ENCODE measurements at places on chromosomes 1 and 21.

- no peaks in the 10 kb centered on the region for H3K27me3 ChIP-seq
- no peaks in the 10 kb centered on the region for H3K36me3 ChIP-seq
- H3K27ac ChIP-seq = no peak overlapping the region
- DNase-seq = no peak
- no peaks in the 10 kb centered on the region for H3K4me1 ChIP-seq
These were observed 141.8 kb upstream of the ZRANB2 start for GRCh38 chr1:71222668-71223067.

DNA sequence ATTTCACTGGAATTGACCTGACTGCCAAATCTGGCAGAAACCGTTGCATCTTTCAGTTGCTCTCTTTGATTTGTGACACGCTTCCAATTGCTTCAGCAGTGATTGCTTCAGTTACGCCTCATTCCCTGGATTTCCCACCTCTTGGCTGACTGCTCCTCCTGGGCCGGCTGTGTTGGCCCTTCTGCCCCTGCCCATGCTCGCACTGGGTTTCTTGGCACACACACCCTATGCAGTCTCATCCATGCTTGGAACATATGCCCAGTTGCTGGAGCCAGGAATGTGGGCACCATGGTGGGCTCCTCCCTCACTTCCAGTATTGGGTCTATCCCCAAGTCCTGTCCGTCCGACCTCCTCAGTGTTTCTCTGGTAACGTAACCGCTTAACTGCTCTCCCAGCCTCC, 2.2 kb upstream of the ZBTB21 start:
- no peaks in the 10 kb centered on the region for H3K27me3 ChIP-seq
- H3K4me1 ChIP-seq = peaks cover 5% of the 10 kb centered on the region
- H3K36me3 ChIP-seq = no peaks in the 10 kb centered on the region
- H3K27ac ChIP-seq = no peak overlapping the region
- no peak overlapping the region for H3K4me3 ChIP-seq
- no peak for DNase-seq

DNA sequence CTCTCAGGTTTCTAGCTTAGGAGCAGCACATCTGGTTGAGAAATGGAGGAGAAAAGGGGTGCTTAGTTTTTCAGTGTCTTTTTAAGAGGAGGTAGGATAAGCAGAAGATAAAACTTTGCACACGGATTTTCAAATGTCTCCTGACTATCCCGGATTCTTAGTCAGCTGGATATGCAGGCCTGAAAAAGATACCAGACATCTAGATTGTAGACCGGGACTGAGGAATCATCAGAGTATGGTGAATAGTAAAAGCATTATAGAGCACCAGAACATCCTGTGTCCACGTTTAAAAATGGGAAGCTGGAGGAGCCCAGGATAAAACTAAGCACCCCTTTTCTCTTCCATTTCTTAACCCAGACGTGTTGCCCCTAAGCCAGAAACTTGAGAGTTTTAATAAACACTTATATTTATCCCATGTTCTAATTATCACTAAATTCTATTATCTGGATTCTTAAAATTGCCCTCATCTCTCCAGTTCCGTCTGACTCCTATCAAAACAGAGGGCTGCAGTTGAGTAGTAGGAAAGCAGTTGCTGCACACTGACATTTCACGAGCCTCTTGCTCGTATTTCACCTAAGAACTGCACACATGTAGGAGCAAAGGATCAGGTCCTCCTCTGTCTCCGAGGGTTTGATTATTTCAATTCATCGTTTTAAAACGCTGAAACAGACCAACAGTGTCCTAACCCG, 609 bp downstream of the PIGK start:
- H3K27me3 ChIP-seq = no peaks in the 10 kb centered on the region
- H3K36me3 ChIP-seq = no peaks in the 10 kb centered on the region
- H3K4me3 ChIP-seq = peak overlapping the region; percentile 99
- DNase-seq = no peak
- H3K27ac ChIP-seq = peak overlapping the region; percentile 89
- peaks cover 13% of the 10 kb centered on the region for H3K4me1 ChIP-seq

GRCh38 chr1:169941982-169942830, 48.5 kb upstream of the SCYL3 start:
- no peaks in the 10 kb centered on the region for H3K4me1 ChIP-seq
- no peaks in the 10 kb centered on the region for H3K36me3 ChIP-seq
- no peak for DNase-seq
- H3K4me3 ChIP-seq = no peak overlapping the region

GRCh38 chr1:39690794-39691382, 345 bp downstream of the HPCAL4 start:
- H3K36me3 ChIP-seq = no peaks in the 10 kb centered on the region
- H3K4me3 ChIP-seq = peak overlapping the region; percentile 89
- H3K4me1 ChIP-seq = peaks cover 21% of the 10 kb centered on the region

DNA sequence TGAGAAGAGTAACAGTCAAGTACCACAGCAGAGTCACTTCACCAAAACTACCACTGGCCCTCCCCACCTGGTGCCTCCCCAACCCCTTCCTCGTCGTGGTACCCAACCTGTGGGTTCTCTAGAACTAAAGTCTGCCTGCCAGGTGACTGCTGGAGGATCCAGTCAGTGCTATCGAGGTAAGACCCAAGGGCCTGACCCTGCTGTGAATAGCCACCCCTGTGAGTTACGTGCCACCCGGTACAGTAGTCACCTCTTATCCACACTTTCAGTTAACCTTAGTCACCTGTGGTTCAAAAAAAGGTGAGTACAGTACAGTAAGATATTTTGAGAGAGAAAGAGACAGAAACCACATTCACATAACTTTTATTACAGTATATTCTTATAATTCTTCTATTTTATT, 16.5 kb downstream of the TTF2 start:
- no peaks in the 10 kb centered on the region for H3K4me1 ChIP-seq
- no peaks in the 10 kb centered on the region for H3K27me3 ChIP-seq
- no peak for DNase-seq
- peaks cover 8% of the 10 kb centered on the region for H3K36me3 ChIP-seq

DNA sequence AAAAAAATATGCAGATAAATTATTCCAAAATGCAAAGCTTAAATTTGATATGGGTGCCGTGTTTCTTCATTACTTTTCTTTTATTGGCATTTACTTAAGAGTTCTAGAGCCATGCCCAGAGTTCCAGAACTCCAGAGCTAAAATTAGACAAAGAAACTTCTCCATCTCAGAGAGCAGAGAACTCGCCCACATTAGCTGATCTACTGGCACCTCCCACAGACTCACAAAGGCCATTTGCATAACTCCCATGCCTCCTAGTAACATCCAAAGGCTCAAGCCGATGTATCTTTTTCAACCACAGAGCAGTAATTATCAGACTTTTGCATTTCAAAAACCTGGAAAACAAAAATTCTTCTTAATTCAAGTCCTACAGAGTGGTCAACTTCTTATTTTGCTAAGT, 323.8 kb upstream of the ST6GALNAC5 start:
- no peaks in the 10 kb centered on the region for H3K27me3 ChIP-seq
- H3K36me3 ChIP-seq = no peaks in the 10 kb centered on the region
- no peak for DNase-seq
- H3K4me3 ChIP-seq = no peak overlapping the region
- no peak overlapping the region for H3K27ac ChIP-seq

GRCh38 chr1:84001501-84001900, 2.6 kb upstream of the TTLL7 start:
- H3K4me1 ChIP-seq = peaks cover 6% of the 10 kb centered on the region
- H3K27me3 ChIP-seq = peaks cover 13% of the 10 kb centered on the region

DNA sequence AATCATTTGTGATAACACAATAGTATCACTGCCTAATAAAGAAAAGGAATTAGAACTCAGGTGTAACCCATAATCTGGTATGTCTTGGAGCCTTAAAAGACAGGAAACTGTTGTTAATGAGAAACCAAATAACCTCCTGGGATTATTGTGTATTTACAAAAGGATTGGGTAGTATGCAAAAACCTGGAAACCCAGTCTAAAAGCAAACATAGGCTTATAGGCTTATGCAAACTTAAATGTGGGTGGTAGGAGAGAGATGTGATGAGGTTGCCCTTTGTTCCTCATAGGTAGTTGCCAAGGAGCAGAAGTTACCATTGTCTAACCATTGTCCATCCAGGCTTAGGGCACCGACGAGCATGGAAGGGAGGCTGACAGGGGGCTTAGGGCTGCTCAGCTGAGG, 165.8 kb downstream of the AK5 start:
- H3K27ac ChIP-seq = no peak overlapping the region
- no peaks in the 10 kb centered on the region for H3K27me3 ChIP-seq
- H3K4me3 ChIP-seq = no peak overlapping the region
- H3K36me3 ChIP-seq = no peaks in the 10 kb centered on the region
- no peak for DNase-seq

GRCh38 chr1:201713086-201713810, 115.7 kb upstream of the IPO9 start:
- H3K36me3 ChIP-seq = no peaks in the 10 kb centered on the region
- no peak for DNase-seq
- no peaks in the 10 kb centered on the region for H3K27me3 ChIP-seq
- no peak overlapping the region for H3K27ac ChIP-seq

DNA sequence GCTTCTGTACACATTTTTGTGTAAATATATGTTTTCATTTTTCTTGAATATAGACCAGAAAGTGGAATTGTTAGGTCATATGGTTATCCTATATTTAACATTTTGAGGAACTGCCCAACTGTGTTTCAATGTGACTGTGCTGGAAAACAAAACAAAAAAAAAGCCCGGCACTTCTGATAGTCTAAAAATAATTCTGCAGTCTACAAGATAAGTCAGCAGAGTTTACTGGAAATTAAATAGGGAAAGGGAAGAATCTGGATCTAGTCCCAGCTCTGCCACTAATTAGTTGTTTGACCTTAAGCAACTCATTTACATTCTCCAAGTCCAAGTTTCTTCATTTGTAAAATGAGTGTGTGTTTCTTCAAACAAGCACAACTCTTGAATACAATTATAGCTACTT, 869.1 kb upstream of the B3GALT2 start:
- no peak for DNase-seq
- no peak overlapping the region for H3K4me3 ChIP-seq
- peaks cover 7% of the 10 kb centered on the region for H3K4me1 ChIP-seq
- no peaks in the 10 kb centered on the region for H3K27me3 ChIP-seq

DNA sequence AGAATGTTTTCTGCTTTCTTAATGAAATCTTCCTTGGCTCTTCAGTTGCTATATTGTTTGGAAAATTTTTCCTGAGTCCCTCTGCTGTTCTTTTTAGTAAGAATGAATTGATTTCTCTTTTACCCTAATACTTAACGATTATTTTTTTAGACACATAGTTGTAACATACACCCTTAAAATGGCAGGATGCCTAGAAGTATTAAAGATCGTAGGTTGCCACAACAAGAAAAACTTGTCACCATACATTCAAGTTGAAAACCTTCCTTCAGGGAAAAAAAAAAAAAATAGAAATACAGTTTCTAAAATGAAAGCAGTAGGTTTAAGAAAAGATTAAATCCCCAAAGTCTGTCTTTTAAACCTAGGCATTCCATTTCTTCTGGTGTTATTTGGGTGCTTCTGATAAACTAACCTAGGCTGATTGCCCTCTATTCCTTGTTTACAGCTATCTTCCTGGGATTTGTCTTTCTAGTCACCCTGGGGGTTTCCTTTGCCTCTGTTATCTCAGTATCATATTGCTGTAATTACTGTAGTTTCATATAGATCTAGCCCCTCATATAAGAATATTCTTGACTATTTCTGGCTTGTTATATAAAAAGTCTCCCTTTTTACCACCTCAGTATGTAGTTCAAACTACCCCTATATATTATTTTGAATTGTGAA, 16.8 kb downstream of the SUCO start:
- peaks cover 16% of the 10 kb centered on the region for H3K4me1 ChIP-seq
- no peak overlapping the region for H3K27ac ChIP-seq
- H3K27me3 ChIP-seq = no peaks in the 10 kb centered on the region
- no peak overlapping the region for H3K4me3 ChIP-seq
- H3K36me3 ChIP-seq = no peaks in the 10 kb centered on the region

DNA sequence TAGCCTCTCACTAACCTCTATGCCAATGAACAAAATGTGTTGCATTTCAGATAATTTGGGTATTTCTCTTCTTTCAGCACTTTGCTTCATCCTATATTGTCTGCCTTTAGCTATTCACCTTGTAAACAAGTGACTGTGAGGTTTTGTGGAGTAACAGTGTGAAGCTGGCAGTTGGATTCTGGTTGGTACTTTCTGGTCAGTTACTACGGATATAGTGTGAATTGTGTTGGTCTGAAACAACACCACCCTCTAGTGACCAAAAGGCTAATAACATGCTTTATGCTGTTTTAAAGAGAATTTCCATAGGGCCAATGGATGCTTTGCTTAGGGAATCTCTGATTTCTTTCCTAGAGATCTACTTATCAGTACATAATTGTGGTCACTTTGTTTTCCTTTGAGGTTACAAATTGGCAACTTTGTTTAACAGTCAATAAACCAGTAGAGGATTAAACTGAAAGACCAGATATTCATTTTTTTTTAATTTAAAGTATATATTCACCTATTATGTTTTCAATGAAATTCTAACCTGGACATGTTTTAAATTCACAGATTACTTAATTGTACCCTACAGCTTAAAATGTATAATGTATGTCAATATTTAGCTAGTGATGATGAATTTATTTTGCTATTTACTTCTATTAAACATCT, 2.5 kb upstream of the PTGER3 start:
- peaks cover 14% of the 10 kb centered on the region for H3K27me3 ChIP-seq
- no peak for DNase-seq
- H3K4me3 ChIP-seq = no peak overlapping the region
- no peak overlapping the region for H3K27ac ChIP-seq
- H3K36me3 ChIP-seq = no peaks in the 10 kb centered on the region

GRCh38 chr1:39141925-39142324, 62.6 kb upstream of the MACF1 start:
- DNase-seq = no peak
- no peak overlapping the region for H3K4me3 ChIP-seq
- no peaks in the 10 kb centered on the region for H3K36me3 ChIP-seq
- no peaks in the 10 kb centered on the region for H3K27me3 ChIP-seq
- H3K27ac ChIP-seq = no peak overlapping the region
- H3K4me1 ChIP-seq = no peaks in the 10 kb centered on the region

DNA sequence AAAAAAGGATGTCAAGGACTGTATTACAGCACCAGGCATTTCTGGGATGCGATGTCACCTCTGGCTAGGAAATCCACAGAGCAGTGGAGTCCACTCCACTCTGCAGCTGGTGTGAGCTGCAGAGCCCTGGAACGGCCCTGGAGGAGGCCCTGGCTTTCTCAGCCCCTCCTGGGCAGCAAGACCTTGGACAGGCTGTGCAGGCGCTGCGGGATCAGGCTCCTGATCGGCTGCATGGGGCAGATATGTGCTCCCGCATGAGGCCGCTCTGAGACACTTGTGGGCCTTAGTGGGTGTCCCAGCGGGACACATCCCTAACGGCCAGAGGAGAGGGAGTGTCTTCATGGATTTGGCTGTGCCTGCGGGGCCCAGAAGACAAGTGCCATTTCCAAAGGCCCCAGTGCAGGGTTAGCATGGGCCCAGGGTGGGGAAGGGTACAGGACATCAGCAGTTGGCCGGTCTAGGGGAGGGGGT, 6.2 kb downstream of the DNMT3L start:
- H3K27ac ChIP-seq = no peak overlapping the region
- no peaks in the 10 kb centered on the region for H3K4me1 ChIP-seq
- no peak for DNase-seq
- no peak overlapping the region for H3K4me3 ChIP-seq

- no peaks in the 10 kb centered on the region for H3K27me3 ChIP-seq
- no peak for DNase-seq
- no peak overlapping the region for H3K4me3 ChIP-seq
- peak overlapping the region; percentile 80 for H3K27ac ChIP-seq
- H3K36me3 ChIP-seq = peaks cover 22% of the 10 kb centered on the region
- peaks cover 65% of the 10 kb centered on the region for H3K4me1 ChIP-seq
These were observed 12.5 kb downstream of the ITGB2 start for GRCh38 chr21:44907966-44908895.
